HAP-1 (cell line): ENCODE measurements at places on chromosomes 6 and 20.

DNA sequence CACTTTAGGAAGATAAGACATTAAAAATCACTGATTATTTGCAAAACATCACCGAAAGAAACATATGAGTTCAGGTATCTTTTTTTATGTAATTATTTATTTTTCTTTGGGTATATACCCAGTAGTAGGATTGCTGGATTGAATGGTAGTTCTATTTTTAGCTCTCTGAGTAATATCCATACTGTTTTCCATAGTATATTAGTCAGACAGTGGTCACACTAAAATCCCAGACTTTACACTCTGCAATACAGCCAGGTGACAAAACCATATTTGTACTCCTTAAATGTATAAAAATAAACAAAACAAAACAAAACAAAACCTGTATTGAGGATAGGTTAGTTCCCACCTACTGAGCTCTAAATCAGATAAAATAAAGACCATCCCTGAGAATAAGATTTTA is 1024.3 kb upstream of the EYS start:
- no peak for DNase-seq

- DNase-seq = no peak
Measured at GRCh38 chr20:12824328-12825225, 184.2 kb upstream of the SPTLC3 start.

DNA sequence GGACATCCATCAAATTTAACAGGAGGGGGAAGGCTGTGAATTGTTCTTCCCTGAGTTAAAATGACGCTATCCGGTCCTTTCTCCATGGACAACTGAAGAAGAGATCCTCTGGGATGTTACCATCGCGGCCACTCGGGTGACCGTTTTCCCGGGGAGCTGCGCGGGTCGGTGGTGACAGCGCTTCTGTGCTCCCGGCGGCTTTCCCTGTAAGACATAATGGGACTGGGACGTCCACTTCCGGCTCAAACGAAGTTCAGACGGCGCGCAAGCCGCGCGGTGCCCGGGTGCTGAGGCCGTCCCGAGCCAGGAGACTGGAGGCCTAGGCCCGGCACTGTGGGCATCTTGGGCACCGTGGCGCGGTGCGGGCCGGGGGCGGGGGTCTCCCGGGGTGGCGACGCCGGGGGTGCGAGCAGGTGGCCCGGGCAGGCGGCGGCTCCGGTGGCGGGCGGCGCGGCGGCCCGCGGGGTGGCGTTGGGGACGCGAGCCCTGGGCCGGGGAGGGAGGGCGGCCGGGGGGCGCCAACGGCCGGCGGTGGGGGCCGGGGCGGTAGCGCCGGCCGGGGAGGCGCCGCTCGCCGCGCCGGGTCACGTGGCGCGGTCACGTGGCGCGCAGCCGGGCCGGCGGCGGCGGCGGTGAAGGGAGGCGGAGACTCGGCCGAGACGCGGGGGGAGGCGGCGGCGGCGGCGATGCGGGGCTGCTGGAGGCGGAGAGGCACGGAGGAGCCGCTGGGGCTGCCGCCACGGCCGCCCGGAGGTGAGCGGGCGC is 63.6 kb downstream of the GTF2H5 start:
- DNase-seq = peak; percentile 72

- DNase-seq = no peak
Measured at GRCh38 chr6:109714166-109714565, 23.1 kb downstream of the FIG4 start.

GRCh38 chr20:309306-309840 is 12.0 kb downstream of the ZCCHC3 start:
- DNase-seq = no peak
